ENCODE measurements at places on chromosomes 2 and 18. TPM values are rescaled to one million over a fixed set of nuclear protein-coding genes. Genes with fewer than 3 reads are reported as not detected.

SNORC gene
- total RNA-seq, result 0.56 TPM

CRYGC gene
- not detected for total RNA-seq

GRCh38 chr2:176174382-176174823 is 14.1 kb upstream of the HOXD1 start:
- DNase-seq, result no peak

- no peak for DNase-seq
These were observed 556.3 kb downstream of the ARHGAP15 start for GRCh38 chr2:143685421-143686078.

DNA sequence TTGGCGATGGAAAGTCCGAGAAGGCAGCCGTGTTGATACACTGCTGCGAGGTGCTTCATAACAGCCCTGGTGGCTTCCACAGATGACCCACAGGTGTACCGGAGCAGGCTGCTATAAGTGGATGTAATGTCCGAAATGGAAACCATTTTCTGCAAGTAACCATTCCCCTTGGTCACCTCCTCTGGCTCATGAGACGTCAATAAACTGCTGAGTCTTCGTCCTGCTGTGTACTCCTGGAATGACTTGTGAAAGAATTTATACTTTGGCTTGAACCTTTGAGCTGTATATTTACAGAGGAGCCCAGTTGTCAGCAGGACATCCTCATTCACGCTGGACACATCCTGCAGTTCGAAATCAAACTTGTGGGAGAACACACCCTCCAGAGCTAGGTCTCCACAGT is 14.4 kb downstream of the NLRC4 start:
- no peak for DNase-seq

GRCh38 chr2:43609290-43609918 is 13.6 kb upstream of the THADA start:
- no peak for DNase-seq

KIF5C gene
- total RNA-seq, result 2.3 TPM

DNA sequence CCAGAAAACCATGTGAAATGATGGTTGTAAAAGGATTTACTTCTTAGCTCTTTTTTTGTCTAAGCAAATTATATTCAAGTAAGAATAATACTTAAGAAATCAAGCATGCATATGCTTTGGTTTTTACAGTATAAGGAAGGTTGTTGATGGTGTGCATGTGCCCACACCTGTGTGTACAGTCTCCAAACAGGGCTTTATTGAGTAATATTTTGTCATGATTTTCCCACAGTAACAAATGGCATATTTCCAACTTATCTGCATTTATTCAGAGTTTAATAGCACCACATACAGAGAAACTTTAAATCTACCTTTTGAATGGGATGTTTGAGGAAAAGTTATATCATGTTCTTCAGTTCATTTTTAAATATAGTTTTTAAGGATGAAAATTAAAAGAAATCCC is 76.5 kb upstream of the DSG1 start:
- DNase-seq, result no peak

DNA sequence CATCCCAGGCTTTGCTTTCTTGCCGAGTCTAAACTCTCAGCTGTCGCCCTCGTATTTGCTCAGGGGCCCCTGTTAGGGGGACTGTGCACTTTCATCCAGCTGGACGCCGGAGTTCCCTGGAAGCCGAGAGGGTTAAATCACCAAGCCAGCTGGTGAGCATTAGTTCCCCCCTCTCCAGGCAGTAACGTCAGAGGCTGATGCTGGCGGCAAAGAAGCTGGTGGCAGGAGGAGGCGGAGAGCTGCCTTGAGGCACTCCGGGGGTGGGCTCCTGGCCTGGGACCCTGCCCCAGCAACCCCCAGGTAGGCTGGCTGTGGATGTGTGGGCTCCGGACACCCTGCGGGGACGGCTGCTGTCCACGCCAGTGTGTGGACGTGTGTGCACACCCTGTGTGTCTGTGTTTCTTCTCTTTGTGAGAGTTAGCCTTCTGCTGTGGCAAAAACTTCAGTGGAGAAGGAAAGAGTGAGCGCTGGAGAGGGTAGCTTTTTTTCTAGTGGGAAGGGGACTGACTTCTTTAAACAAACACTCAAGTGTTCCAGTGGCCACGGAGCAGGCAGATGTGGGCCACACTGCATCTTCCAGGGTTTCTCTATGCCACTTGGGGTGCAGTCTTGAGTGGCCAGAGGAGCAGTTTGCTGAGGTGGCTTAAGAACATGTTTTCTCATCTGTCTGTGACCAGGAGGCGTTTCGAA is 84.7 kb downstream of the GLI2 start:
- no peak for DNase-seq

DNA sequence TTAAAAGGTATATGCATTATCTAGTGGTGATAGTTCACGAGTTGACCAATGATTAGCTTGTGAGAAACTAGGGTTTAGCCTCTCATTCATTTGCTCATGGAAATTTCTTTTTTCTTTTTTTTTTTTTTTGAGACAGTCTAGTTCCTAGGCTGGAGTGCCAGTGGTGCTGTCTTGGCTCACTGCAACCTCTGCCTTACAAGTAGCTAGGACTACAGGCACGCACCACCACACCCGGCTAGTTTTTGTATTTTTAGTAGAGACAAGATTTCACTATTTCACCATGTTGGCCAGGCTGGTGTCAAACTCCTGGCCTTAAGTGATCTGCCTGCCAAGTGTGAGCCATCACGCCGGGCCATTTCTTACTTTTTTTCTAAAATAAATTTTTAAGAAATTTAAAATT is 14.0 kb downstream of the KDM3A start:
- DNase-seq, result no peak

DSEL gene
- 22.4 TPM for total RNA-seq

GRHL1 gene
- 6.8 TPM for total RNA-seq

DNA sequence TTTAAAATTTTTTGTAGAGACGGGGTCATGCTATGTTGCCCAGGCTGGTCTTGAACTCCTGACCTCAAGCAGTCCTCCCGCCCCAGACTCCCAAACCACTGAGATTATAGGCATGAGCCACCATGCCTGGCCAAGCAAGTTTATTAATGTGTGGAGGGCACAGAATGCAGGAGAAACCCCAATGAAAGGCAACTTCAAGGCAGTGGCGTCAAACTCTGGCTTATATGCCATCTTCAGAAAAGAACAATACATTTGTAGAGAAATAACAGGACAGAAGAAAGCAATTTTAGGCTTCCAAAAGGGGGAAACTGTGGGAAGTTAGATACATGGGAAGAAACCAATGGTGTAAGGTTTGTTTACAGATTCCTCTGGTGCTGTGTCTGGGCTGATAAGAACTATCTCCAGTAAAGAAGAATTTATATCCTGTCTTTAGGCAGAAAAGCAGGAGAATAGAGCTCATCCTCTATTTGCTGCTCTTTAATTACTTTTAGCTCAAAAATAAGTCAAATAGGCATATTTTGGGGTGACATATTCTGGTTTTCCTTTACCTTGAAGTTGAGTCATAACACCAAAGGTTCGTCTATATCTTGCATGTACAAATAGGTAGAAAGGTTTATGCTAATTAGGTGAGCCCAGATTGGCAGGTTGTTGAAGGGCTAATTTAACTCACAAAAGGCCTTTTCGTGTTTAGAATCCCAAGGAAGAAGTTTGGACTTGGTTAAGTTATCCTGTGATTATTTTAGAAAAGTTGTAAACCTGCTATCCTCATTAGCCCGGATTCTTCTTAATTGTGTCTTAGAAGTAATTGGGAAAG is 26.0 kb upstream of the TMEM214 start:
- no peak for DNase-seq

DNA sequence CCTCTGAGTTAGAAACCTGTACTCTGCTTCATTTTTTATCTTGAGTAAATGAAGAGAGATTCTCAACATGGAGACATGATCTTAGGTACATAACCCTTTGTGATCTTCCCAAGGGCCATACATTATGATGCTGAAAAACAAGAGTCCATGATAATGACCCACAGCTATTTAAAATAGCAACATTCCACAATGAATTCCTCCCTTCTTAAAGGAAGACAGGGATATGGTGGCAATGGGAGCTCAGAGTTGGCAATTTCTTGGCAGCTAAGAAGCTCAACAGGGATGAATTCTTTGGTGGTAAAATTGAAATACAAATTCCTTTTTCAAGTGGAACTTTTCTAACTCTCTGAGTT is 638.5 kb downstream of the CNTNAP5 start:
- no peak for DNase-seq

ANKRD36B gene
- total RNA-seq, result 97.1 TPM

PRKAG3 gene
- total RNA-seq, result not detected

Measured in omental fat pad (tissue), 4 donors.